Endothelial cell (in vitro differentiated cells): ENCODE measurements at places on chromosomes 2 and 18.

DNA sequence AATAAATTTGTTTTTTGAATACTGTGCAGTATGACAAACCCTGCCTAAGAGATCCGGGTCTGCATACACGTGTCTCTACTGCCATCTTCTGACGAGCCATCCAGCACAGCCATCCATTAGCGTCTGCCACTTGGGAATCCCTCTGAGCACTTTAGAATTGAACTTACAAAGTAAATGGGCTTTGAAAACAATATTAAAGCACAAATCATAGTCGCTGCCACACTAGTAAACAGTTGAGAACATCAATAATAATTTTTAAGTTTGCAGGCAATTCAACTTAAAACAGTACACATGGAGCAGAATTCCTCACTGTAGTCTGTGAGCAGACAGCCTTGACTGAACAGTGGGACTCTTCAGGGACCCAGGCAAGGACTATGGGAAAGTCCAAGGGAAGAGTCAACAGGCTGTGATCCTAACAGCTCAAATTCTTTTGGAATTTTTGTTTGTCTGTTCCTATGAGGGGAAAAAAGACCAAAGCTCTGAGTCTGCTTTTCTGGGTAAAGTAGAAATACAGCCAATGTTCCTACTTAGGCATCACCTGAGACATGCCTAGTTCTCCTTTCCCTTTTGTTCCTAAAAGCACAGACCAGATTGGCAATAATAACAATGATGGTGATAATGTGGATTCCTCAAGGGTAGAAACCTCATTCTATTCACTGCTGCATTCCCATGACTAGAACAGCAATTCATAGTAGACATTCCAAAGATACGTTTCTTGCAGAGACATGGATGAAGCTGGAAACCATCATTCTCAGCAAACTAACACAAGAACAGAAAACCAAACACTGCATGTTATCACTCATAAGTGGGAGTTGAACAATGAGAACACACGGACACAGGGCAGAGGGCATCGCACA, 92.9 kb downstream of the MREG start:
- peak; percentile 67 for DNase-seq

DNA sequence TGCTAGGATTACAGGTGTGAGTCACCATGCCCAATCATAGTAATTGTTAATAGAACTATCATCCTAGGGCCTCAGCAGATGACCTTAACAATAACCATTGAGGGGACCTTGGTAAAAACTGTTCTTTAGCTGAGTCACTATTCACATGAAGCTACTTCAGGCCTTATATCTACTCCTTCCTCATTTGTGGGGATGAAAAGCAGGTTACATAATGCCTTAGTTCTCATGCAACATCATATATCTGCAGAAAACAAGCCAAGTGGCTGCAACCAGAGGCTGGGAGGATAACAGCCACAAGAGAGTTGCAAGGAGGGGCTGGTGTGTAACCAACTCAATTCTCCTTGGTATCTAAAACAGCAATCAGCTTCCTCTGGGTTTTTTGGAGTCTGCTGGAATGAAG, 445.4 kb downstream of the NBAS start:
- no peak for DNase-seq

- no peak for DNase-seq
These were observed 151.6 kb upstream of the ZNF236 start for GRCh38 chr18:76670564-76671288.

- no peak for DNase-seq
These were observed 102.2 kb upstream of the CYP1B1 start for GRCh38 chr2:38178119-38178518.

- DNase-seq = no peak
These were observed 52.0 kb downstream of the PXDN start for GRCh38 chr2:1692342-1692741.

DNA sequence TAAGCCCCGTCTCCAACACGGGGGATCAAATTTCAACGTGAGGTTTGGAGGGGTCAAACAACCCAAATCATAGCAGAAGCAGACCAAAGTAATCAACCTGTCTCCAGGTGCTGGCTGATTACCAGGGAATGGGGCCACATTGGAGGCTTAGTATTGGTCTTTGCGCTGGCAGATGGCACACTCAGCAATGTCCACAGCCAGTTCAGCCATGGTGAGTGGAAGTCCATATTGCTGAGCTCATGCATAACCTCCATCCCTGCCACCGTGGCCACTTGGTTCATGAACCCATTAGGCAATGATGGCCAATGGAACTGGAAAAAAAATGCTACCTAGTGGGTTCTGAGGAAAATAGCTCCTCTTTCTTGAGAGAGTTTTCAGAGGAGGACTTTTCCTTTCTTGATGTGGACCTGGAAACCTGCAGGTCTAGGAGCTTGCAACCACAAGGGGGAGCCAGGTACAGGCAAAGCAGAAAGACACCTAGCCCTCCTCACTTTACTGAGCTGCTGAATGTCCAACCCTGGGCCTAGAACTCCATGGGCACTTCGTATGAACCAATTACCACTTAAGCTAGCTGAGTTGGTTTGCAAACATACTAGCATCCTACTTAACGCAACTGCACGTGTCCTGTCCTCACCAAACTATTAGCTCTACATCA, 128.0 kb upstream of the GYPC start:
- DNase-seq = peak; percentile 72

DNA sequence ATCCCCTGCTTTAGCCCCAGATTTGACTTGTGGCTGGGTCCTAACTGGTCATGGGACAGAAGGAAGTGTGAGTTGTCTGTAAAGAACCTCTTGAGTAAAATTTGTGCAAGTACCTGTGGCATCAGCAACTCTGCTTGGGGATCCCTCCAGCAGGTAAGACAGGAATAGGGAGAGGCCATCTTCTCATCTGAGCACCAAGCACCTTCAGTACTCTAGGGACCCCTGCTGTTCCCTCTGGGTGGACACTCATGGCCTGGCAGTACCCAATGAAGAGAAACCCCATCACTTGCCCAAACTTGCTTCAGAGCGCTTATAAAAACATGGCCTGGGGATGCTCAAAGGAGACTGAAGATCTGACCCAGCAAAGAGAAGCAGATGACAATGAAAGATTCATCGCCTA, 297.8 kb downstream of the SP3 start:
- DNase-seq = no peak

GRCh38 chr2:156622491-156622890, 186.3 kb downstream of the GPD2 start:
- DNase-seq = no peak
